Heart left ventricle (tissue), 16 donors: ENCODE measurements at places on chromosomes 2 and 18.

DNA sequence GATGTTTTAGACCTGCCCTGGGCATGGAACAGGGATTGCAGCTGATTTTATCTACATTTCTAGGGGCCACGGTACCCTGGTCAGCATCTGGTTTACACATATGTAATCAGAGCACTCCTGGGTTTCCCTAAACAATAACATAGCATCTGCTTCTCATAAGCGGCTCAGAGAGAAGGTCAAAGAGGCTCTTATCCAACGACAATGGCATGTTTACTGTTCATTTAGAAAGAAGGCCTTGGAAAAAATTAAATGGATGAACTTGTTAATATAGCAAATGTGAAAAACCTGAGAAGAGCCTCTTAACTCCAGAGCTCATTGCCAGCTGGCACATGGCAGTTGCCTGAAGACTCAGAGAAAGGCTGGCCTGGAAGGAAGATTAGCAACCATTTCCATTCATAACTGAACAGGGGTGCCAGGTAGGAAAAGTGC, 202.8 kb upstream of the THUMPD2 start:
- no peak for DNase-seq

- DNase-seq, result no peak
Measured at GRCh38 chr2:71471276-71471675, 17.9 kb downstream of the DYSF start.

GRCh38 chr18:60391571-60392226, 19.1 kb upstream of the MC4R start:
- DNase-seq, result no peak

DNA sequence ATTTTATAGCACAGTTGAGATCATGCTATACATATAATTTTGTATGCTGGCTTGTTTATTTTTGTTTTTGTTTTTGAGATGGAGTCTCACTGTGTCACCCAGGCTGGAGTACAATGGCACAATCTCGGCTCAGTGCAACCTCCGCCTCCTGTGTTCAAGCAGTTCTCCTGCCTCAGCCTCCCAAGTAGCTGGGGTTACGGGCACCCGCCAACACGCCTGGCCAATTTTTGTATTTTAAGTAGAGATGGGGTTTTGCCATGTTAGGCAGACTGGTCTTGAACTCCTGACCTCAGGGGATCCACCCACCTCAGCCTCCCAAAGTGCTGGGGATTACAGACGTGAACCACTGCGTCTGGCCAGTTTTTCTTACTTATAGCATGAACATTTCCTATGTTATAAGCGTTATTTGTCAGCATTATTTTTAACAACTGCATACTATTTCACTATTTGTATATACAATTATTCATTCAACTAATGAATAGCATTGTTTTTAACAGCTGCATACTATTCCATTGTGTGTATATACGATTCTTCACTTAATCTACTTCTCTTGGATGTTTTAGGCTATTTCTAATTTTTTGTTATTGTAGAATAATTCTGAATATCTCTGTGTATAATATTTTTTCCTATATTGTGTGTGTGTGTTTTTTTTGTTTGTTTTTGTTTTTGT, 3.5 kb downstream of the EHD3 start:
- no peak for DNase-seq

DNA sequence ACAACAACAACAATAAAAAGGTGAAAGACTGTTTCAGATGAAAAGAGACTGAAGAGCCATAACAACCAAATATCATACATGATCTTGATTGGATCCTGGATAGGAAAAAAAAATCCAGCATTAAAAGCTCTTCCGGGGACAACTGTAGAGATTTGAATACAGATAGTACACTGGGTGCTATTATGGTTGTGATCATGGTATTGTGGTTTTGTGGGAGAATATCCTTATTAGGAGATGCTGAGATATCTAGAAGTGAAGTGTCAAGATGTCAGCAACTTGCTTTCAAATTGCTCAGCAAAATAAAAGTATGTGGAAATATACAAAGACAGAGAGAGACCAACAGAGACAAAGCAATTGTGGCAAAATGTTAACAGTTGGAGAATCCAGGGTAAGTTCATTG, 15.5 kb upstream of the SPATA3 start:
- no peak for DNase-seq
